Hematopoietic multipotent progenitor cell treated with erythropoietin and hydrocortisone succinate and interleukin-3 and kit ligand, for 15 days (in vitro differentiated cells): ENCODE measurements at places on chromosomes 1 and 21.

- no peak for DNase-seq
Observed at GRCh38 chr1:49226758-49227157, 450.1 kb upstream of the BEND5 start.

GRCh38 chr1:36320291-36320761 lies 3.1 kb downstream of the EVA1B start:
- no peak for DNase-seq

DNA sequence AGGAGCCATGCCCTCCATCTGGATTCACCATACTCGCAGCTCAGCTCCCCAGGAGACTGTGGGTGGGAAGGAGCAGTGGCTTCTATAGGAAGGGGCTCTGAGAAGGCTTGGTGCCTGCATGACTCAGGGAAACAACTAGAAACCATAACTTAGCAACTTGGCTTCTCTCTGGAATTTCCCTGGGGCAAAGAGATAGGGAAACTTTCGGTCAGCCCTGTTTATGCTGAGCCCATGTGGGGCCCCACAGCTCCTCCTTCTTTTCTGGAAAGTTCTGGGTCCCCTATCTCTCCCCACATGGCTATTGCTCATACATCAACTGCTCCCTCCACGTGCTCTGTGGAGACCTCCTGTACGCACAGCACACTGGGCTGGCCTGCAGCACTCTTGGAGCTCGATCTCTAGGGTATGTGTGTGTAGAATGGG lies 39.3 kb downstream of the PLEKHA6 start:
- DNase-seq: no peak

- no peak for DNase-seq
Observed at GRCh38 chr1:167229719-167230385, 9.2 kb downstream of the POU2F1 start.

DNA sequence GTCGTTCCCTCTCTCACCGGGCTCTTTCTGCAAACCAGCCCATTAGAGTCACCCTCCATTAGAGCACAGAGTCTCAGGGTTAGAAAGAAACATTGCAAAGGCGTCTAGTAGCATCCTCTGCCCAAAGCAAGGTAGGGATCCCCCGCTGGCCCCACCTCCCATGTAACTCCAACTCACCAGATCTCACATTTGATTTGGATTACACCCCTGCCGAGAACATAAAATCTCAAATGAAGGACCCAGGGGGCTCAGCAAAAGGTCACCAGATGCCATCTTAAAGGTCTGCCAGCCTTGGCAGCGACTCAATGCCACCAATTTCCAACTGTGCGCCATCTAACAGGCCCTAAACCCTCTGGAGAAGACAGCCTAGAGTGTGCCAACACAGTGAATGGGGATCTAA lies 14.1 kb downstream of the C1orf87 start:
- DNase-seq: no peak

- no peak for DNase-seq
Observed at GRCh38 chr1:245433561-245433960, 278.8 kb downstream of the KIF26B start.
